ENCODE measurements at places on chromosomes 3 and 15. TPM values are rescaled to one million over a fixed set of nuclear protein-coding genes. Genes with fewer than 3 reads are reported as not detected.

DNA sequence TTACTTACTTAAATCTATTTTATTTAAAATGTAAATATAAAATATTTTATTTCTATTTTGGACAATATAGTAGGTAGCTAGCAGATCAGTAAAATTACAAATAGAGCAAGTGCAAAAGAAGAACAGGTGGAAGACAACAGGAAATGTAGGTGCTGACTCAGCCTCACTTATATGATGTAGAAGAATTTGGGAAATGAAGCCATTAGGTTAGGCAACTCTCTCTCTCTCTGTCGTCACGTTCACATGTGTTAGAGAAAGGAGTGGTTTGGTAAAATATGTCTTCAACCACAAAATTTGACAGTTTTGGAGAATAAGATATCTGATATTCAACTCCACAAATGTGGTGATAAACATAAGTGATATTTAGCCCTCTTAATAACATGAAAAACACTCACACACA lies 532.5 kb upstream of the KCNMB2 start:
- no peak for DNase-seq

DNA sequence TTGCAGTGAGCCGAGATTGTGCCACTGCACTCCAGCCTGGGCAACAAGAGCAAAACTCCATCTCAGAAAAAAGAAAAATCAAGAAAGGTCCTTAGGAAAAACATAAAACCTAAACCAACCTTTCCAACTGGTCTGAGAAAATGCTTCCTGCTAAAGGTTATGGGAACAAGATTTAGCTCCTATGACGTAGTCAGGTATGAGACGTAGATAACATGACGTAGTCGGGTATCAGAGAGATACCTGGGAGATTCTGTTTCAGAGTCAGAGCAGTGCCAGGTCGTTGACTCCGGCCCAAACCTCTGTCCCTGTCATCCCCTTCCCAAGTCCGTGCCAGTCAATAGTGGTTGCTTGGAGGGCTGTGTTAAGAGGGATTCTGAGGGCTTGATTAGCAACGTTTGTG lies 39.9 kb downstream of the LMCD1 start:
- DNase-seq = no peak

DNA sequence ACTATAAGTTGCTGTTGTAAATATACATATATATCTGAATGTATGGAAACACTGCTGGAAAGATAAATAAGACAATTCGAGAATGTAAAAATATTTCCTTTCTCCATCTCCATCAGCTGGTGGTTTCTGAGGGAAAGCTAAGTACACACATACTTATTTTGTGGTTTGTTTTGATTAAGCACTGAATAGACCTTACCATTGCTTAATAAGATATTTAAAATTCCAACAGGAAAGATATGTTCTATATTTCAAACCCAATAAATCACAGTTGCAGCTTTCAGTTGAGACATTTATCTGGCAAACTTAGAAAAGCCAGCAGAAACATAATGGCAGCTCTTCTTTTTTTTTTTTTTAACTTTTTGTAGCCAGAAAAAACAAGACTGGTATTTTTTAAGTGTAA lies 160.4 kb downstream of the VGLL3 start:
- DNase-seq = no peak

- DNase-seq = no peak
Observed at GRCh38 chr15:64452988-64453688, 7.2 kb upstream of the ZNF609 start.

- no peak for DNase-seq
Observed at GRCh38 chr3:111732252-111732879, 126.7 kb upstream of the PHLDB2 start.

DNA sequence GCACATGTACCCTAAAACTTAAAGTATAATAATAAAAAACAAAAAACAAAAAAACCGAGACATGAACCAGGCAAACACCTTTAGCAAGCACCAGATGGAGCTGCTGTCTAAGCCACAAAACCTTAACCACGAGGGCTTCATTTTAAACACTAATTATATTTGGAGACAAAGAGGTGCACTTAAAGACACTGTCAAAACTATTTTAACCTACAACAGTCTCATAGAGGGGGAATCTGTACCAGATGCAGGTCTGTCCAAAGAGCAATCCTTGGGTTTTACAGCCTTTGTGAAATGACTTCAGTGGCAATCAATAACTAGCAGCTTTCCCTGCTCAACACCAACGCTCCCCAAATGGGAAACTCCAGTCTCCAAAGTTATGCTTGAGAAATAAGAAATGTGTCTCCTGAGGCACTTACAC lies 115.7 kb upstream of the TSPAN3 start:
- no peak for DNase-seq

- no peak for DNase-seq
Observed at GRCh38 chr15:48233246-48233645, 27.1 kb downstream of the SLC12A1 start.

The PIK3R4 gene
- total RNA-seq = 13.7 TPM

The CCR3 gene
- not detected for total RNA-seq

The PRR23B gene
- total RNA-seq = not detected
